ENCODE measurements at places on chromosomes 1 and 21.

GRCh38 chr21:14744368-14744767, 198.3 kb upstream of the SAMSN1 start:
- no peak for DNase-seq

DNA sequence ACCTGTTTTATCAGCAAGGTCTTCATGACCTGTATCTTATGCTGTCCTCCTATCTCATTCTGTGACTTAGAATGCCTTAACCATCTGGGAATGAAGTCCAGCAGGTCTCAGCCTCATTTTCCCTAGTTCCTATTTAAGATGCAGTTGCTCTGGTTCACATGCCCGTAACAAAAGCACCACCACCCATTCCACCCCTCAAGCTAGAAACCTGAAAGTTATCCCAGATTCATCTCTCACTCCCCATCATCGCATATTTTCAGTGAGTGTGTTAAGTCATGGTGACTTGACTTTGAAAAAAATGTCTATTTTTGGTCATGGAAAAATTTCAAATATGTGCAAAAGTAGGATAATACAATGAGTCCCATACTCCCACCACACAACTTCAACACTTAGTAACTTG, 11.7 kb downstream of the HMGN2 start:
- DNase-seq: no peak

DNA sequence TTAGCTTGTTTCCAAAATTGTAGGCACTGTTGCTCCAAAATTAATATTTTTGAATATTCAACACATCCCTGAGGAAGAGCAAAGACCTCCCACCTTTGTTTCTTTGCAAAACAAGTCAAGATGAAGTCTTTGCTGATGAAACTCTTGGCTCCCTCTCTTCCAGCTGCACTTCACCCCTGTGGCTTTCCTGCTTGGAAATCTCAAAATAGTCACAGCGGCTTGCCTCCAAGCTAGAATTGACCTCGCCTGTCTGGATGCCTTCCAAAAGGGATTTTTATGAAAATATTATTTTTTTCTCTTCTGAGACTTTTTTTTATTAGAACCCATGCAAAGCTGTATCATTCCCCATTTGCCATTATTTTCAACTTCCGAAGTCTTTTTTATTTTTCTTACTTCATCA, 71.1 kb upstream of the MROH9 start:
- no peak for DNase-seq

DNA sequence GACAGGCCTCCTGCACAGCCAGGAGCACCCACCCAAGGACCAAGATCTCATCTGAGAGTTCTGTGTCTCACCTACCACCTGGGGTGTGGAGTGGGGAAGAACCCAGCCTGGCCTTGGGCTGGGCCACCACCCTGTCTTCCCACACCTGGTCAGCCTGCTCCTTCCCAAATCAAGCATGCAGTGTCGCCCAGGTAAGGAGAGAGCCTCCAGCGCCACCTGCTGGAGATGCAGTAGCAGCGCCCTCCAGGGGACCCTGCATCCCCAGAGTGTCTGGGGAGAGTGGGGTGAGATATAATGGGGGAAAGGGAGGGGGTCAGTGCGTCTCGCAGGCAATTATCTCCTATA, 32.3 kb downstream of the KIAA2013 start:
- peak; percentile 82 for DNase-seq

DNA sequence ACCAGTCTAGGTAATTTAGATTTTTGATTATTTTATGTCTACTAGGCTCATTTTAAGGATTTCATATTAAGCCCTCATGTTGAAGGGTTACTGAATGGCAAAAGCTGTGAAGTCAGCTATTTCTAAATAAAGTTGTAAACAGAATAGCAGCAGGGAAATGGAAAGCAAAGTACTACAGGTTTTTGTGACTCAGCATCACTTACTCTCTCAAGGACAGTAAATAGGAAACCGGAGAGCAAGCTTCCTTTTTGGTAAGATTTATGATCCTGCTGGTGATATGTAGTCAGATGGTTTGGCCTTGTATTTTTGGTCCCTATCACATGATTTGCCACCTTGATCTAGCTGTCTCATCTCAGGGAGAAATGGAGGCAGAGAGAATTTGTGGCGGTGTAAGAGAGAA, 226.0 kb downstream of the RPS6KC1 start:
- DNase-seq: peak; percentile 62

DNA sequence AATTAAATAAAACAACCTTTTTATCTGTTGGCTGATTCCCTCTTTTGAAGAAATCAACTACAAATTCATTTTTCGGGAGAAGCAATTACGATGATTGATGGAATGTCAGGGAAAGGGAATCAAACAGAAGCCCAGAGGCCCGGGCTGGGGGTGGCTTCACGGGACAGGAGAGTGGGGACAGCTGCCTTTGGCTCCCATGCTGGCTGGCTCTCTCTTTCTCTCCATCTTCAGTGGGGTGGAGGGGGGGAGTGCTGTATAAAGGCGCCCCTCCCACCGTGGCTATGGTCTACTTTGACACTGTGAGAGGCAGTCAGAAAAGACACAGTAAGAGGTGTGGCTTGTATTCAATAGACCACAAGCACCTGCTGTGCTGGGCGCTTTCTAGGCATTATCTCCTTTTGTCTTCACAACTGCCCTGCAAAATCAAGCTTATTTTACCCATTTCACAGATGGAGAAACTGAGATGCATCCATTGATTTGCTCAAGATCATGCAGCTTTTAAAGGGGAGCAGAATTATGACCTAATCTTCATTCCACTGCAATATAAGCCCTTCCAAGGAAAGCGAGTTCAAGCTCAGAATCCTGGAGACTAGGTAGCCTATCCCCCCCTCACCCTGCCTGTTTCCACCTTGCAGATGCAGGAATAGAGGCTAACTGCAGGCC, 92.9 kb downstream of the GRIK3 start:
- no peak for DNase-seq

DNA sequence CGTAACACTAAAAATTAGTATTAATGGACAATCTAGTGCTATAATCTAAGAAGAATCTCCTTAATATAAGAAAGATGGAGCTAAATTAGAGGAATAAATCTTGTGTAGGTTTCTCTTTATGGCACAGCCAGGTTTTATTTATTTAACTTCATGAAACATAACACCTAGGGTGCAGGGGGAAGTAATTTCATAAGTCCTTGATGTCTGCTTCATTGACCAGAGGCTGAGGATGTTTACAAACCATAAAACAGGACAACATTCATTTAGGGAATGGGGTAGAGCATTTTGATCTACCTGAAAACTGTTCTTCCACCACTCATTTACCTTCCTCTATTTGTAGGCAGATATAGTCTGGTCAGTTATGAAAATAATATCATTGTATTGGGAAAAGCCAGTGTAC, 95.5 kb downstream of the NGF start:
- DNase-seq: peak; percentile 79

All from DMS53 (cell line).